ENCODE measurements at places on chromosomes 12 and 14.

GRCh38 chr12:83010169-83010804 is 323.6 kb downstream of the TMTC2 start:
- DNase-seq, result peak; percentile 4

DNA sequence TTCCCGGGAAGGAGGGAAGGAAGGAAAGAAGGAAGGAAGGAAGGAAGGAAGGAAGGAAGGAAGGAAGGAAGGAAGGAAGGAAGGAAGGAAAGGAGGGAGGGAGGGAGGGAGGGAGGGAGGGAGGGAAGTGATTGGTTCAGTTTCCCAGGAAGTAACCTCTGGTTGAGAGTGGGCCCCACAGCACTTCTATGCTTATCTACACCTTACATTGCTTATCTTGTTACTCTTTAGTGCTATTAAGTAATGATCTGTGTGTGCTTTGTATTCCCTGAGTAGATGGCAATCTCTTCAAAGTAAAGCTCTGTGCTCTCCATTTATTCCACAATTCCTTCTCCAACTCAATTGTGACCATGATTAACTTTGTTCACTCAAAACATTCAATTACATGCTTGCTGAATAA is 74.6 kb downstream of the SLC38A4 start:
- no peak for DNase-seq

- no peak for DNase-seq
Measured at GRCh38 chr14:32134448-32135097, 57.5 kb downstream of the ARHGAP5 start.

- DNase-seq, result no peak
Measured at GRCh38 chr12:59583003-59583712, 12.7 kb upstream of the SLC16A7 start.

DNA sequence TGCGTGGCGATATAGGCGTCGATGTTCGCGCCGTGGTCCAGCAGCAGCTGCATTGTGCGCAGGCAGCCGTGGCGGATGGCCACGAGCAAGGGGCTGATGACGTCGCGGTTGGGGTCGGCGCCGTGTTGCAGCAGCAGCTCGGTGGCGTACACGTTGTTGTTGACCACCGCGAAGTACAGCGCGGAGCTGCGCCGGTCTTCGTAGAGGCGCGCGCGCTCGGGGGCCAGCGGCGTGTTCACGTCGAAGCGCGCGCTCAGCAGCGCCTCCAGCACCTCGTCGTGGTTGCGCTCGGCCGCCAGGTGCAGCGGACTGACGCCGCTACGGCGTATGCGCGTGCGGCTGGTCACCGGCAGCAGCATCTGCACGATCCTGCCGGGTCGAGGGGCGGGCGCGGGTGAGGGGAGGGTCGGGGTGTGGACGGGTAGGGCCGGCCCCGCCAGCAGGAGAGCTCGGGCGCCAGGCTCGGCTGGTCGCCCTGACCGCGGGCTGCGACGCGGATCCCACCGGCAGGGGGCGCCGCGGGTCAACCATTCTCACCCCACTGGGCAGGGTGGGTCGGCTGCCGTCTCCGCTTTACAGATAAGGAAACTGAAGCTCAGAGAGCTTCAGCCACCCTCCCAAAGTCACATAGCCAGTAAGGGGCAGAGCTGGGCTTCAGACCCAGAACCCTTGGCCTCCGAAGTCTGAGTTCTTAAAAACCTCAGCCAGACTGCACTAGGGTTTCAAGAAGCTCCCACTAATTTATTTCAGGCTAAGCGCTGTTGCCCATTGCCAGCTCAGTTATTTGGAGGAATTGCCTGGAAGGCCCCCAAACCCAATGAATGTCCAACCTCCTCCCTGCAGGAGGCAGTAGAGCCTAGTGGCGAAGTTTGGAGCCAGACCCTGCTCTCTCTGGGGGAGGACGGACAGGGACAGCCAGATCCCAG is 12.4 kb downstream of the FAM181A start:
- peak; percentile 87 for DNase-seq

- no peak for DNase-seq
Measured at GRCh38 chr12:1655225-1655788, 26.3 kb downstream of the WNT5B start.

DNA sequence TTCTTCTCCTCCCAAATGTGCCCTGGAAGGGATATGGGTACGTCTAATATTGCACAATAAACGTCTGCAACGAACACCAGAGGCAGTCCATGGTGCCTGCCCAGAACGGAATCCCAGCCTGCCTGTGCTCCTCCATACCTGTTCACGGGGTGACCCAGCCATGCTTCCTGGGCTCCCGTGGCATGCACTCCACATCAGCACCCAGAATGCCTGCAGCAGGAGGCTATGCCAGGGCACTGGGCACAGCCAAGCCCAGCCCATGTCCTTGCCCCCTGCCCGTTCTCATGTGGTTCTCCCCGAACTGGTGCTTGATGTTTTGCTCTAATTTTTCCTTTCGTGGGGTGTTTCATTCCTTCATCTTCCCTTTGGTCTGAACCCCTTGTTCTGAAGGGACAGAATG is 404.3 kb downstream of the BCL11B start:
- DNase-seq, result no peak
